ENCODE measurements at places on chromosomes 6 and 20.

GRCh38 chr6:131765804-131766135 lies 42.0 kb upstream of the ENPP1 start:
- no peak for DNase-seq

- DNase-seq, result no peak
Measured at GRCh38 chr6:141548966-141549365, 583.8 kb upstream of the GJE1 start.

DNA sequence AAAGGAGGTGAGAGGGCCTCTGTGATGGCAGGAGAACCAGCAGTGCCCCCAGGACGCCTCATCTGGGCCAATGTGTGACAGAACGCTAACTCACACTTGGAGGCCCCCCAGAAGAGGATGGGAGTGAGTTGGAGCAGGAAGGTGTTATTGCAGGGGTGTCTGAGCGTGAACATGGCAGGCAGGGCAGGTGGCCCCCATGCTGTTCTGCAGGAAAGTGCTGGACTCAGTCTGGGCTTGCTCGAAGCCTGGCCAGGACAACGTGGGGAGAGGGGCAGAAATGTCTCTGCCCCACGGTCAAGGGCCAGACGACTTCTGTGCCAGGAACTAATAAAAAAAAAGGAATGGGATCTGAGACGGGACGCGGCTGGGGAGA lies 931 bp upstream of the EBF4 start:
- DNase-seq, result no peak

DNA sequence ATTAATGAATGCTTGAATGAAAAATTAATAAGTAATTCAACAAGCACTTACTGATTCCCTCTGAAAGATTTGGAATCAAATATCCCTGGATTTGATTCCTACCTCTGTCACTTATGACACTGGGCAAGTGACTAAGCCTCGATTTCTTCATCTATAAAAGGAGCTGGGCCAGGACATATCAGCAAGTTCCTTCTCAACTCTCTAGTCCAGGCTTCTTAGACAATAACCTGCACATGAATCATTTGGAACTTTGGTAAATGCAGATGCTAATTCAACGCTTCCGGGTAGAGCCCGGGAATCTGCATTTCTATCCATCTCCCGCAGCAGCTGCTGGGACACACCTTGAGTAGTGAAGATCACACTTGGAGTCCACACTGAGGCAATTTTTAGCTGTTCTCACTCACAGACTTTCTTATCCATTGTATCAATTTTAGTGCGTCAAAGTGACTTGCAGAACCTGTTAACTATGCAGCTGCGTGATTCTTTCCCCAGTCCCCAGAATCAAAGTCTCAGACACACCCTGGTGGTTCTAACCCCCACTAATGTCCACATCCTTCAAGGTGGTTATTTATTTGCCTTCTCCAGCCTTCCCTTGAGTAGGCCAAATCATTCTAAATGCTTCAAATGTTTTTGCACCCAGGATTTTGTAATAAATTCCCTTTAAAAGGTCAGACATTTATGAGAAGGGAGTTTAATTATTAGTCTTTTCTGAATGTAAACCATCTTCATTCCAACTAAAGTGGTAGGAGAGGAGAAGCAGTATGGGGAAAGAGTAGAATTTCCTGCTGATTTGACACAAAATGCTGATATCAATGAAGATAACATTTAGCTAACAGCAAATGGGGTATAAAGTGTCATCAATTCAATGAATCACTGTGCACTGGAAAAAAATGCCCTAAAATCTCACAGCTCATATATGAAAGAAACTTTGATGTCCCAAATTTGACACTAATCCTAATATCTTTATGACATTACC lies 26.0 kb upstream of the CCND3 start:
- DNase-seq, result no peak

DNA sequence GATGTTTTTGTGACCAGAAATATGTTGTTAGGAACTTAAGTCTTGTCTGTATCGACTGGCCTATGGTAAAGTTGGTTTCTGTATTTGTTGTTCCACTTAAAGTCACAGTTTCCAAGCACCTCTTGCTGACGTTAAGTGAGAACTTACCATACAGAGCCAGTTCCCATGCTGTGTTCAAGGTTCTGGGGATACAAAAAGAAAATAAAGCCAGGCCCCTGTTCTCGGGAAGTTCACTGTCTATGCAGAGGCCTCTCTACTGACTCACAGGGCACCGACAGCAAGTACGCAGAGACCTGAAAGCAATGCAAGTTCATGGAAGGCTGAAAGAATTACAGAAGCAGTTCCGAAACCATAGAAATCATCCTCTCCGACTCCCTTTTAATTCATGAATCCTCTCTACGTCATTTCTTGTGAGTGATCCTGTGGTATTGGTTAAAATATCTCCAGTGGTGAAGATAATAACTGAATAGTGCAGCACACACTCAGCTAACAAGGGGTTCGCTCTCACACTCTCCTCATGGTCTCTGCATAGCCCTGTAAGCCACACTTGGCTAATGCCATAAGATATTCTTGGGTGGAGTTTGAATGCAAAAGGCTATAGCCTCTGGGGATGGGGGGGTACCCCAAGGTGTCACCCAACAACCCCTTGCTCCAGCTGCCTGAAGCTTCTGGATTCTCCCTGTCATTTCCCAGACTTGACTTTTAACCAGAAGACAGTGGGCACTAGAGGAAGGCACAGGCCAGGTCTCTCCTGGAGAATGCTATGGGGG lies 91.2 kb upstream of the EXOC2 start:
- DNase-seq, result no peak

DNA sequence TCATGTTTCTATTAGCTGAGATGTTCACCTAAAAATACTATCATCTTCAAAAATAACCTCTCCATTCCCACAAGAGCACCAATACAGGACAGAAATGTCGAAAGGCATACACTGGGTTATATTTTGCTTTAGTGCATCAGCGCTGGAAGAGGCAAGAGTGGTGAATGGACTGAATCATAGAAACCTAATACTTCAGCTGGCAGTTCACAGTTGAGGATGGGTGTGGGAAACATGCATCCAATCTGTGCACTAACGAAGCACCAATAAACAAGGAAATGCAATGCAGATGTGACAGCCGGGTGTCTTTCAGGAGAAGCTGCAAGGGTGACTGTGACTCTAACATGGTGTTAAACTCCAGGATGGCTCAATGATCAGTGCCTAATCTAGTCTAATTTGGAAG lies 365.8 kb downstream of the ESR1 start:
- DNase-seq, result no peak

- DNase-seq, result no peak
Measured at GRCh38 chr6:122501475-122501874, 29.9 kb upstream of the SERINC1 start.

DNA sequence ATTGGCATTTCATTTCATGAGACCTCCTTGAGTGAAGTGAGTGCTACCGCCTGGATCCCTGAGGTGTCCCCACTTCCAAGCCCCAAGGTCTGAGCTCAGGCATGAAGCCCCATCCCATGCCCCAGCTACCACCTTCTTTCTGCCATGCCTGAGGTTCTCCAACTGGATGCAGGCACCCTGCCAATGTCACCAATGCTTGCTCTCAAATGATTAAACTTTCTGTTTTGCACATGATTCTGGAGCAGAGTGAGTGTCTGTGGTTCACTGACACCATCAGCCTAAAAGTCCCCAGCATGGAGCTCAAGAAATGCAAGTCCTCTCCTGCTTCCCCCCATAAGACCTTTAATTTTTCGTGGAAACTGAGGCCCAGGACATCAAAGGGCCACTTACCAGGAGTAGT lies 43.7 kb upstream of the BPIFA2 start:
- DNase-seq, result no peak

DNA sequence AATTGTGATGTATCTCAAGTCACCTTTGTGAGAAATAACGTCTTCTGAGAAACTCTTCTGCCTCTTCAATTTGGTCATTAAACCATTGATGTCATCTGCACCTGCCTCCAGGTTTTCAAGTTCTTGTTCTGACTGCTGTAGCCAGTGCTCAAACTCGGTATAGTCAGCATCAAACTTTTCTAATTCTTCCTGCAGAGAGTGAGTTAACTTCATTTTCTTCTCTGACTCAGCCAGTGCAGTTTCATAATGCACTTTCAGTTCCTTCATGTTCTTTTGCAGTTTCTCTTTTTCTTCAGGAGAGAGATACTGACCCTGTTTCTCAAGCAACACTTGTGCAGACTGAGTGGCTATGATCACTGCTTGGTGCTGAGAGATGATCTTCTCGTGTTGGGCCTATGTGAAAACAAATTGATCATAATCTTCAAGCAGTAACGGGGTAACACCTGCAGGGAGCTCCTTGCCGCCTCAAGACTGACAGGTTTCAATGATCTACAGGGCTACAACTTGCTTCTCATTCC lies 48.8 kb downstream of the DST start:
- no peak for DNase-seq

- DNase-seq, result no peak
Measured at GRCh38 chr6:43294536-43294935, 3.5 kb upstream of the SLC22A7 start.

- no peak for DNase-seq
Measured at GRCh38 chr6:107513214-107513613, 23.3 kb downstream of the SOBP start.

GRCh38 chr20:19969507-19970255 lies 47.5 kb upstream of the NAA20 start:
- no peak for DNase-seq

- no peak for DNase-seq
Measured at GRCh38 chr6:108651340-108652227, 90.9 kb downstream of the FOXO3 start.

- no peak for DNase-seq
Measured at GRCh38 chr6:166754218-166755030, 127.4 kb upstream of the RPS6KA2 start.

- DNase-seq, result no peak
Measured at GRCh38 chr6:83609248-83609647, 96.9 kb downstream of the PRSS35 start.

DNA sequence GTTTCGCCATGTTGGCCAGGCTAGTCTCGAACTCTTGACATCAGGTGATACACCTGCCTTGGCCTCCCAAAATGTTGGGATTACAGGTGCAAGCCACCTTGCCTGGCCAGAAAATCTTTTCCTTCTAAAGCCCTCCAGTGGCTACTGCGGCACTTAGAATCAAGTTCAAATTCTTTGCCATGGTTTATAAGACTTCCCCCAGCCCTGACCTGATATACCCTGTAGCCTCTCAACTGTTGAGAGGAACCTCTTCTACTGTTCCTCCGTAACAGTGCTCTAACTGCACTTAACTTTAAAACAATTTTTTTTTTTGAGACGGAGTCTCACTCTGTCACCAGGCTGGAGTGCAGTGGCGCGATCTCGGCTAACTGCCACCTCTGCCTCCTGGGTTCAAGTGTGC lies 235.6 kb downstream of the BCAS1 start:
- DNase-seq, result no peak

DNA sequence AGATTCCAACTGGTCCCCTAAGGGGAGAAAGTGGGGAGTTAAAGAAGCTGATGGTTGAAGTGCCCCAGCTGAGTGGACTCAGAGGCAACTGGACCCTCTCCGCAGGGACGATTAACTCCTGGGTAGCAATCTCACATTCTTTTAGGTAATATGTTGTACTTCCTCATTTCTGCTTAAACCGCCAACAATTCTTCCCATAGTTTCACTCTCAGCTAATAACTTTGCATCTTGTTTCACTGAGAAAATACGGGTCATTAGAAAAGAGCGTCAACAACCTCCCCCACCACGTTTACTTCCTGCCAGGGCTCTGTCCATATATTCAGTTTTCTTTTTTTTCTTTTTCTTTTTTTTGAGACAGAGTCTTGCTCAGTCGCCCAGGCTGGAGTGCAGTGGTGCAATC lies 39.5 kb upstream of the CHD6 start:
- DNase-seq, result no peak

- DNase-seq, result no peak
Measured at GRCh38 chr6:122143813-122144601, 255.4 kb upstream of the HSF2 start.

- peak; percentile 81 for DNase-seq
Measured at GRCh38 chr6:29964887-29965562, 22.7 kb downstream of the HLA-A start.

- no peak for DNase-seq
Measured at GRCh38 chr6:138622967-138623366, 123.7 kb upstream of the NHSL1 start.

DNA sequence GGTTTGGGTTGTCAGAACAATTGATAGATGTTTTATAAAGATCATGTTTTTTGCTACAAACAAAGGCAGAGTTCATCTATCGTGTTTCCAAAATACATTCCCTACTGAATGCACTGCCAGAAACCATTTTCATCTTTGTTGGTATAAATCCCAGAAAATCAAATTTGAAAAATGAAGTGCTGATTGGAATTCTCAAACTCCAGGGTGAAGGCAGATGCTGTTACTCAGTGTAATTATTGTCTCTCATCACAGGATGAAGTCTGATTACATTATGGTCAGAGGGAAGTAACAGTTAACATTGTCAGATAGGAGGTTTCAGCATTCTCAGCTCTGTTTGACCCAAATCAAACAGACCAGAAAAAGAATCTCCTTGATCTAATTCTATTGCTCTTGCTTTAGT lies 198.4 kb upstream of the KCNK16 start:
- no peak for DNase-seq

- DNase-seq, result no peak
Measured at GRCh38 chr6:44917430-44917829, 410.7 kb upstream of the RUNX2 start.

DNA sequence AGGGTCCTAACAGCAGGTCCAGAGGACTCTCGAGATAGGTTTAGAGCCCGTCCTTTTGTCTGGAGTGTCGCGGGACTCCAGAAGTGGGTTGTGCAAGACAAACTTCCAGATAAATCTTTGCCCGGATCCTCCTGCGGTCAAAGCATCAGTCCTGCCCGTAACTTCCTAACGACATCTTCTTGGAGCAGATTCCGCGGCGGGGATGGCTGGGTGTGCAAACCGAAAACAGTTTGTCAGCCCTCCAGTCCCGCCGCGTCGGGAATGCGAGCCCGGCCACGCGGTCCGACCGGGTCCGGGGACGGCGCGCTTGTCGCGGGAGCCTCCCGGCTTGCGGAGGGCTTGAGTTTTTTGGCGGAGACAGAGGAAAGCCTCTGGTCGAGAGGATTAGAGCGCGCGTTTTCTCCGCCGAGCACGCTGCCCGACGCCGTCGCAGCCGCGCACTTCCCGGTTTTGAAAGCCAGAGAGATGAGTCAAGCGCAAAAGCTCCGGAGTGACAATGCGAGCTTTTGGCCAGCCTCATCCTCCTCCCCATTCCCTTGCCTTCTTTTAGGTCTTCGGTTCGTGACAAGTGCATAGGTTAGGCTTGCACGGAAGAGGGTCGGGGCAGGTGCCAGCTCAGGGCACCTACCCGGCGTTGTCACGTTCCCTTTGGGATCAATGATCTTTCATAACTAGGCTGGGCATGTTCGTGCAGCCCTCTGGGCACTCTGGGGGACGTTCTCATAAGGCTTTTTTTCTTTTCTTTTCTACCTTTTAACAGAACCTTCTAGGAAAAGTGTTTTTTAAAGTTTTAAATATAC lies 91.3 kb upstream of the PRDM1 start:
- peak; percentile 83 for DNase-seq

DNA sequence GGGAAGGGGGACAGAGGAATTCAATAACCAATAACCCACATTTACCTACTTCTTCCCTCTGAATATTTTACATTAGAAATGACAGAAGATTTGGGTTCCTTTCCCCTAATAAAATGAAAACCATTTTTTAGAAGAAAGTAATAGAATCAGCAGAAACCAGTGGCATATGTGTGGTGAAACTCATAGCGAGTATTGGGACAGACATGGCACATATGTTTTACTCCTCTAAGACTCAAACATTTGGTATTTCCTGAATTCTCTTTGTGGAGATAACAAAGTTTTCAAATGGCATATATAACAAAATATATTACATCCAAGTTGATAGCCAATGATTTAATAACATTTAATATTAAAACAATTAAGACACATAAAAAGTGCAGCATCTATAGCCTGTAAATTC lies 12.9 kb upstream of the BEND3 start:
- no peak for DNase-seq
